Smooth muscle cell of the umbilical artery (primary cell): ENCODE measurements at places on chromosomes 11 and 22. TPM values are rescaled to one million over a fixed set of nuclear protein-coding genes. Genes with fewer than 3 reads are reported as not detected.

Gene CASP5
- total RNA-seq, result not detected in 2 replicates

Gene GSTT2B
- total RNA-seq, result 4.2 and 15.7 TPM in 2 replicates

Gene BEST1
- total RNA-seq, result 2.8 and 9.5 TPM in 2 replicates

Gene CTSW
- not detected in 2 replicates for total RNA-seq

Gene OR5D18
- not detected in 2 replicates for total RNA-seq

Gene SART1
- total RNA-seq, result 34.1 and 39.3 TPM in 2 replicates

Gene LMO2
- 0.09 TPM in 1 of 2 replicates, not detected in the other for total RNA-seq

Gene CEND1
- 0.89 and 1.8 TPM in 2 replicates for total RNA-seq

Gene RTN4RL2
- 0.05 TPM in 1 of 2 replicates, not detected in the other for total RNA-seq

Gene EXPH5
- 0.09 and 0.30 TPM in 2 replicates for total RNA-seq

Gene IL18BP
- total RNA-seq, result 2.7 and 4.5 TPM in 2 replicates

Gene PATL1
- 6.8 and 11.9 TPM in 2 replicates for total RNA-seq

Gene ATG2A
- total RNA-seq, result 12.5 and 14.9 TPM in 2 replicates

Gene SHISAL1
- 2.2 and 3.9 TPM in 2 replicates for total RNA-seq

Gene LINC01488
- total RNA-seq, result not detected in 2 replicates

Gene KRTAP5-11
- not detected in 2 replicates for total RNA-seq

Gene PACSIN2
- total RNA-seq, result 128 and 148 TPM in 2 replicates

Gene SMIM35
- not detected in 2 replicates for total RNA-seq

Gene HPX
- total RNA-seq, result 0.30 and 0.74 TPM in 2 replicates

Gene APOBEC3B
- 0.30 and 2.8 TPM in 2 replicates for total RNA-seq

Gene FOXR1
- not detected in 2 replicates for total RNA-seq

Gene DNAJC24
- 22.9 and 28.2 TPM in 2 replicates for total RNA-seq

Gene NEFH
- total RNA-seq, result 0.59 and 1.0 TPM in 2 replicates
